Adipocyte (in vitro differentiated cells): ENCODE measurements at places on chromosomes 11 and 22.

DNA sequence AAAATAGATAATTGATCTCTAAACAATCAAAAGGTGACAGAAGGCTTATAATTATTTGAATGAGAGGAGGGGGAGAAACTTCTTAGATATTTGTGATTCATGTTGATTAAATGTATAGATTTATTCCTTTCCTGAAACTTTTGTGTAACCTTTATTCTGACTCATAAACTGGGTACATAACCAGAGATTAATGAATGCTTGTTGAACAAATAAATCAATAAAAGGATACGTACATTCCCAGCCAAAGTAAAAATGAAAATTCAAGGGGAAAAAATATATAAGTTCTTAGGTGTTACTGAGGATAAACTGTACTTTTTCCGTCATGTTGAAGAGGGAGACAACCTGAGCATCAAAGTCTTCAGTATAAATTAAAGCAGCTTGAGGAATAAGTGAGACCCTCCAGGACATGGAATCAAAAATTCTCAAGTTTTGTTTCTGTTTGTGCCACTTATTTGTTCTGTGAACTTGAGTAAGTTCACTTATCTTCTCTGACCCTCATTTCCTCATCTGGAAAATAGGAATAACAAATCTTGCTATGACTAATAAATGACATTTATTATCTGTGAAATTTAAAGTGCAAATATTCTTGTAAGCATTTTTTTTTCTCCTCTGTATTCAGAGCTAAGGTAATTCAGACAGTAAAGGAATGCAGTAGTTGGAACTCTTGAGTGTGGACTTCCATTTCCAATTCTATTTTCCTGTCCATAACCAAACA, 195.4 kb downstream of the METTL15 start:
- no peak for DNase-seq

DNA sequence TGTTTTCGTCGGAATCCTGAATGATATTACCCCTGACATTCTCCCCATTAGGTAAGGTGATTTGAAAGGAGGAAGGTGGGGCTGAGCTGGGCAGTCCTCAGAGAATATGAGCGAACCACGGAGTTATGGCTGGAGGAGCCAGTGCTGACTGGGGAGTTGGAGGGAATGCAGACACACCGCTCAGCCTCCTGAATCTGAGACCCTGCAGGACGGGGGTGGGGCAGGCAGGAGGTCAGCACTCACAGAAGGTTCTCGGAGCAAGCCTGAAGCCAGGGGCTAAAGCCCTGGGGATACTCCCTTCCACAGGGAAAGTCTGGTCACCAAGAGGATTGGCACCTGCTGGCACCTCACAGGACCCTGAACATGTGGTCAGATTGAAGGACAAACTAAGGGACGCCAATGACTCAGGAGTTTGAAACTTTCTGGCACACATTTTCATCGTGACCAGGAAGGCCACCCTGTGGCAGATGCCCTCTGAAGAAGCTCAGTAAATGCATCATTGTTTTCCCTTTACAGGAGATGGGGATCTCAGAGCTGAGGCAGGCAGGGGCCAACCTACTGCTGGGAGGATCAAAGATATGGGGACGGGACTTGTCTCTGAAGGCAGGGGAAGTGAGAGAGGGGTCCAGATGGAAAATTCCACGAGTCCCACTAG, 26.9 kb upstream of the FCHSD2 start:
- no peak for DNase-seq

GRCh38 chr11:30006876-30007275, 10.0 kb downstream of the KCNA4 start:
- no peak for DNase-seq

GRCh38 chr11:78472382-78472781, 54.8 kb upstream of the GAB2 start:
- DNase-seq: no peak

- DNase-seq: peak; percentile 64
Observed at GRCh38 chr11:59429924-59430516, 3.8 kb upstream of the OR5A2 start.

- DNase-seq: no peak
Observed at GRCh38 chr11:63847363-63847762, 8.5 kb downstream of the MARK2 start.

DNA sequence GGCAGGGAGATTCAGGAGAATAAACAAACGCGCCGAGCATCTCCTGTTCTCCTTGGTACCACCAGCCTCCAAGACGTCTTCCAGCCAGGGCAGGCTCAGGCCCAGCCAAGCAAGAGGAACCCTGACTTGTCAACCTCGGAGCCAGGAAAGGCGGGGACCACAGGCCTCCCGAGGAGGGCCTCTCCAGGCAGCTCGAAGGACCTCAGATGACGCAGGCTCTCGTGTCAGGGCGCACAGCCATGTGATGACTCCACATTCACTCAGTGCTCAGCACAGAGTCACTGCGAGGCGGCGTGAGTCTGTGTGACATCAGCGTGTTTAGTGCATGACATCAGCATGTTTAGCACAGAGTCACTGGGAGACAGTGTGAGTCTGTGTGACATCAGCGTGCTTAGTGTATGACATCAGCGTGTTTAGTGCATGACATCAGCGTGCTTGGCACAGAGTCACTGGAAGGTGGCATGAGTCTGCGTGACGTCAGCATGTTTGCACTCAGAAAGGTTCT, 241.4 kb downstream of the BRD1 start:
- DNase-seq: no peak

DNA sequence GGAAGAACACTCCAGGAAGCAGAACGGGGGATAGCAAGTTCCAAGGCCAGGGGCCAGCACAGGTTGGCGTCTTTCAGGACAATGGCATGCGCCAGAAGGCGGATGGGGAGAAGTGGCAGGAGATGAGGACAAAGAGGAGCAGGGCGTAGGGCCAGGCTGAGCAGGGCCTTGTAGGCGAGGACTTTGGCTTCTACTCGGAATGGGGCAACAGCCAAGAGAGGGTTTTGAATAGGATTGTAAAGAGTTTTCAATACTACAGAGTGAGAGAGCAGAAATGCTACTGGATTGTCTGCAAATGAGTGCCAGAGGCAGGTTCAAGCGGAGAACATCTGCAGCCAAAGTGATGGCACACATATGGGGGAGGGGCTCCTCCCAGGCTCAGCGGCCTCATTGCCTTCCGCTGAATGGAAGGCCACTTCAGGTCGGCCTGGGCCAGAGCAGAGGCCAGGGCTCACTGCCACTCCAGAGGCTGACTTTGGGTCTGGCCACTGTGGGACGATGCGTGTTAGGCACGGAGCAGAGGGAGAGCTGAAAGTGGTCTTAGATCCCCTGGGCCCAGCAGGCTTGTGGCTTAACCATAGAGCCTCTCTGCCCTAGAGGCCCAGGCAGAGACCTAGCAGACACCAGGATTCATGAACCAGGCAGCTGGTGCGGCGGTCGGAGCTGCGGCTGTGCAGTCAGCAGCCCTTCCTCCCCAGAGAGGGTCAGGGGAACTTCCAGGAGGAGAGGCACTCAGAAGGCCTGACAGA, 118.2 kb downstream of the DSCAML1 start:
- no peak for DNase-seq

DNA sequence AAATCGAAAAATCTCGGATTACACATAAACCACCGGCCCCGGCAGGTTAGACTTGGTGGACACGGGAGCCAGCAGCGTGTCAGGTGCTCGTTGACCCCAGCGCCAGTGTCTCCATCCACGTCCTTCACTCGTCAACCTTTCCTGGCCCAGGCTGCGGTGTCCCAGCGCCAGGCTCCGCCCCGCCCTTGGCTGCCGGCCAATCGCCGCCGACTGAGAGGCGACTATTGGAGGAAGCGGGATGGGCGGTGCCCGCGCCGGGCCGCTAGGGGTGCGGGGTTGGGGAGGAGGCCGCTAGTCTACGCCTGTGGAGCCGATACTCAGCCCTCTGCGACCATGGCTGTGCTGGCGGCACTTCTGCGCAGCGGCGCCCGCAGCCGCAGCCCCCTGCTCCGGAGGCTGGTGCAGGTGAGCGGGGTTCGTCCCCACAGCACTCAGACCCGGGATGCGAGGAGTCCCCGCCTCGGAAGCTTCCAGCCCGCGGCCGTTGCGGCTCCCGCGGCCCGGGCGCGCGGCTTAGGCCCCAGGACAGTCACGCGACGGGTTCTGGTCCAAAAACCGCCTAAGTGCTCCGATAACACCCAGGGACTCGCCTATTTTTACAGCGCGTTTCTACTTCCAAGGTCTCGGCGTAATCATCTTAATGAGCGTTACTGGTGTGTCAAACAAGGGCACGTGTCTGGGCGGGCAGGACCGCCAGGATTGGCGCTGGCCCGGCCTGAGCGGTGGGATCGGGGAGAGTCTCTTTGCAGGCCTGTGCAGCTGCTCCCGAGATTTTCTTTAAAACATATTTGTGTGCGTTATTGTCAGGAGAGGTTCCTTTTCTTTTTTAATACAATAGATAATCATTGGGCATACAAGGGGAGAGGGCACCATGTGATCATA, at the start of gene ACAT1:
TSS of gene ACAT1 (plus strand) at position 294 of the 882 bp plus-strand sequence. CDS start at position 334, 40 bp downstream.
- peak; percentile 97 for DNase-seq

DNA sequence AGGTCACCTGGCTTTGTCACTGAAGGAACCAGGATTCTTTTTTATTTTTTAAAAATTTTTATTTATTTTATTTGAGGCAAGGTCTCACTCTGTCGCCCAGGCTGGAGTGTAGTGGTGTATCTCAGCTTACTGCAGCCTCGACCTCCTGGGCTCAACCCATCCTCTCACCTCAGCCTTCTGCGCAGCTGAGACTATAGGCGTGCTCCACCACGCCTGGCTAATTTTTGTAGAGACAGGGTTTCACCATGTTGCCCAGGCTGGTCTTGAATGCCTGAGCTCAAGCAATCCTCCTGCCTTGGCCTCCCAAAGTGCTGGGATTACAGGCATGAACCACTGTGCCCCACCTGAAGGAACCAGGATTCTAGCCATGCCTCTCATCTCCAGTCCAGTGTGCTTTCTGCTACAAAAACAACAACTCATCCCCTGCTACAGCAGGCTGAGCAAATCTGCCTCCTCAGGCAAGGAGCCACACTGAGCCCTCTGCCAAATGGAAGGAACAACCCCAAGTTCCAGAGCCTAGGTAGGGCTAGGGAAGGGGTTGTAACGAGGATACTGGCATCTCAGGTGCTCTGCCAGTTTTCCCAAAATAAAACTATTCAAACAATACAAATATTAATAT, 2.6 kb upstream of the PEX26 start:
- DNase-seq: no peak

GRCh38 chr11:78676026-78676557, 101.4 kb upstream of the NARS2 start:
- DNase-seq: no peak

DNA sequence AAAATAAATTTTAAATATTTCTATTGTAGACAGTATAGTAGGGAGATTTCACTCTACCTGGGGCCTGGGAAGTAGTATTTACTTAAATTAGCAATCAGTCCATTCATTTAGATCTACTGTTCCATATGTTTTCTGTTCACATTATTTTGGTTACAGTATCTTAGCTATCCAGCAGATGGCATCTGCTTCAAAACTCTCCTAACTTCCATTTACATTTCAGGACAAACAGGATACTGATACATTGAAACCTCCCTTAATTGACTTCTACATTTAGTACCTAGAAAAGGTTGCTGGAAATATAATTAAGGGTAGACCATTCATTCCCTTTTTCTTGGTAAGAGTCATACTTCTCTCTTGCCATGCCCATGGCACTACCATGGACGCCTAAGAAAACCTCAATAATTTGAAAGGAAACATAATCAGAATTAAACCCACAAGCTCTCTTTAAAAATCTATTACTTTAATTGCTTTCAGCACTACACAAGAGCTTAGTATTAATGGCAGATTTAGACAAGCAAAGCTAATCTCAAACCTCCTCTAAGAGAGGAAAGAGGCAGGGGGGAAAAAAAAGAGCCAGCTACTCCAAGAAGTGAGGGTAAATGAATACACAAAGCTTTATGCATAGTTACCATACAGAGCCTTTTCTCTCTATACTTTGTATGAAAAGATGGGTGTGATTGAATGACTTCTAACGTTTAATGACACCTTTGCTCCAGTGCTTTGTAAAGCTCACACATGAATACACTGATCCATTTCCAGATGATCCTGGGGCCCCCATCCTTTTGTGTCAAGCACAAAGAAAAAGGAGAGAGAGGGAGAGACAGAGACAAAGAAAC, 131.2 kb upstream of the MTMR2 start:
- DNase-seq: peak; percentile 74

- DNase-seq: no peak
Observed at GRCh38 chr11:68950762-68951161, 30.0 kb downstream of the MRGPRD start.

DNA sequence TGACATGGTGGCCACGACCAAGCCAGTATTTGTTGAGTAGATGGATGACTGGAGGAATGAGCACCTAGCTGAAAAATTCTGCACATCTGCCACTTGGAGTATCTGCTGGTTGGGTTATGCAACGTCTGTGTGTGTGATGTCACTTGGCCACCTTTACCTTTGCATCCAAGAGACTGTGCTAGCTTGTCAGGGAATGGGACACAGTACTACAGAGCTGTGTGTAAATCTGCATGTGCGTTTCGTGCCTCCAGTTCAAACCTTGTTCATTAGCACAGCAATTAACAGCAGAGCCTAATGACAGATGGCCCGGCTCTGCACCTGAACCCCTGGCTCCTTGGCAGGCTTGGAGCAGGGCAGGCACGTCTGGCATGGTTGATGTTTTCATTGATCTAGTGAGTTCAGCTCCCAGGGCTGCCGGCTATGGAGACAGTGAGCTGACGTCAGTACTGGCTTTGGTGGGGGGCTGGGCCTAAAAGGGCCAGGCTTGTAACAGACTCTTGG, 188.4 kb upstream of the NAV2 start:
- no peak for DNase-seq

DNA sequence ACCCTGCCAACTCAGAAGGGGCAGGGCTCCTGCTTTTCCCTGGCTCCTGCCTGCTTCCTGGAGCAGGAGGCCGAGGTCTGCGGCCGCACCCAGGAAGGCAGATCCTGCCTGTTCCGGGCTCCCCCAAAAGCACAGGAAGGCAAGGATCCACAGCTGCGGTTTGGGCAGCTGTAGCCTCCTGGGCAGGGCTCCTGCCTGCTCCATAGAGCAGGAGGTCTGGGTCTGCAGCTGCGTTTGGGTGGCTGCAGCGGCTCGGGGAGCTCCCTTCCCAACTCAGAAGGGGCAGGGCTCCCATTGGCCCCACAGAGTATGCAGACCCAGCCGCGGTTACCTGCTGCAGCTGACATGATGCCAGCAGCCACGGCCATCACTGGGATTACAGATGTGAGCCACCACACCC, 5.5 kb downstream of the UPK2 start:
- no peak for DNase-seq

GRCh38 chr11:33669598-33670249, 30.9 kb downstream of the C11orf91 start:
- DNase-seq: no peak

DNA sequence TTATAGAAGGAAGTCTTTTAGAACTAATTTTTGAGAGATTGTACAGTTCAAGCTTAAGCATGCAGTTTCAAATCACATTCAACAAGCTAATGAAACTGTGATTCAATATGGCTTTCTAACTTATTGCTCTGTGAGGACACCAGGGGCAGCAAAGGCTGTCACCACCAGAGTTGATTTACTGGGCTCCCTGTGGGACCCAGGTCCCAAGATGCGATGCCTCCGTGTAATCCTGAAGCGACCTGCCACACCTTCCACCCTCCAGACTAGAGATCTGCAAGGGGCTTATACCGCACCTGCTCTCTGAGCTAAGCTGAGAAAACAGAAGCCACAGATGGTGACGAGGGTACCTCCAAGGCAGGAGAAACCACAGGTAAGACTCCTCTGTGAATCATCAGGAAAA, 918 bp upstream of the OR51Q1 start:
- DNase-seq: no peak
